ENCODE measurements at places on chromosomes 12 and 14.

- no peak for DNase-seq
These were observed 1076.5 kb upstream of the FLRT2 start for GRCh38 chr14:84453307-84453950.

GRCh38 chr12:105977236-105977635 is 161.5 kb downstream of the NUAK1 start:
- DNase-seq: no peak

- no peak for DNase-seq
These were observed 888 bp downstream of the CCDC88C start for GRCh38 chr14:91416744-91417119.

DNA sequence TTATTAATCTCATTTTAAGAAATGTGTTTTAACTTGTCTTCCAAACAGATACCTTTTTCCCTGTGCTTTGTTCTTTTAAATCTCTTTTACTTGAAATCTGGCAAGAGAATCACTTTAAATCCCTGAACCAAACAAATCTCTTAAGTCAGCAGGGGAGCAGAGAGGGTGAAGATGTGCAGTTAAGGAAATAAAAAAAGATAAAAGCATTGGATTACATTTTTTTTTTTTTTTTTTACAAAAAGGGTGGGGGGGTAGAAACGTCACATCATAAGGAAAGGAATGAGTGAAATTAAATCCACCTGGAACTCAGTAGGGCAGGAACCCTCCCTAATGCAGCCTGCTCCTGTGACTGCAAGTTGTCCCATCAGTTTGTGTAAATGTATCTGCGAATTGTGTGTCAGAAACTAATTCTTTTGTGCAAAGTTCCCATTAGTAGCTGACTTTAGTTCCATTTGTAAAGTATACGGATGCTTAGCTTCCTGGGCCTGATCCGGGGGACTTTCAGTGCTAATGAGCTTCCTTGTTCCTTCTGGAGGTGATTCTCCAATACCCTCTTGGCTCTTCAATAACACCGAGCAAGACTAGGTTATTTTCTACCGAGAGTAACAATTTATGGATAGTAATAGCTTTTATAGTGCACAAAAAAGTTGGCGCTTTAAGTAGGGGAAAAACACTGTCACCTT is 1.5 kb downstream of the TTC6 start:
- DNase-seq: no peak

DNA sequence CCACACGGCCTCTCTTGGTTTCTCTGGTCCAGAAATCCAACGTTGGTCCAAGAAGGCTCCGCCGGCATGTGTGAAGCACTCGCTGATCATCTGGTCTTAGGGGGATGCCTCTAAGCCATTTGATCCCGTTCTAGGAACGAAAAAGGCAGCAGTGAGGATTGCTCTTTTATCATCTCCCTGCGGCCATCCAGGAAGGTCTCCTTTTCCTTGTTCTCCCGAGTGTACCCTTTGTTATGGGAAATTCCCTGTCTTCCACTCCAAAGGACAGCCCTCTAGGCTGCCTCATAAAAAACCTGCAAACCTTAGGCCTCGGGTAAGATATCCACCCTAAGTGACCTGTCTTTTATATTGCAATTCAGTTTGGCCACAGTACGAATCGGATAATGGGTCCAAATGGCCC is 85.8 kb downstream of the TMTC3 start:
- DNase-seq: no peak

GRCh38 chr14:91858536-91859275 is 8.6 kb downstream of the TC2N start:
- DNase-seq: no peak
